ENCODE measurements at places on chromosomes 3 and 15.

DNA sequence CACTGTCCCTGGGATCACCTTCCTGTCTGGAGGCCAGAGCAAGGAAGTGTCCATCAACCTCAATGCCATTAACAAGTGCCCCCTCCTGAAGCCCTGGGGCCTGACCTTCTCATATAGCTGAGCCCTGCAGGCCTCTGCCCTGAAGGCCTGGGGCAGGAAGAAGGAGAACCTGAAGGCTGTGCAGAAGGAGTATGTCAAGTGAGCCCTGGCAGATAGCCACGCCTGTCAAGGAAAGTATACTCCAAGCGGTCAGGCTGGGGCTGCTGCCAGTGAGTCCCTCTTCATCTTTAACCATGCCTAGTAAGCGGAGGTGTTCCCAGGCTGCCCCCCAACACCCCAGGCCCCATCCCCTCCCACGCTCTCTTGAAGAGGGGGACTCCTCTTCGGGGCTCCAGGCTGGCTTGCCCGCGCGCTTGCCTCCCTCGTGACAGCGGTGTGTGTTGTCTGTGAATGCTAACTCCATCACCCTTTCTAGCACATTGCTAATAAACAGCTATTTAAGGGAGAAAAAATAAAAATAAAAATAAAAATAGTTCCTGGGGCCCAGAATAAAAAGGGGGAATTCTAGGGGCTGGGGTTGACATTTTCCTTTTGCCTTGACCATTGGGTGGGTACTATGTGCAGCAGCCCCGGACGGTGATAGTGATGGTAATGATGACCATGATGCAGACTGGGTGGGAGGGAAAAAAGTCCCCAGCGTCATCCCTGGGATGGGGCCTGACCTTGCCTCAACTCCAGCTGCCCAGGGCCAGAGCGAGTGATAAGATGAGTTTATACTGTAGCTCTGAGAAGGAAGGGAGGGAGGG, 3.3 kb upstream of the ALAS1 start:
- no peak for DNase-seq

- no peak for DNase-seq
Observed at GRCh38 chr3:150469031-150469930, 61.2 kb downstream of the TSC22D2 start.

DNA sequence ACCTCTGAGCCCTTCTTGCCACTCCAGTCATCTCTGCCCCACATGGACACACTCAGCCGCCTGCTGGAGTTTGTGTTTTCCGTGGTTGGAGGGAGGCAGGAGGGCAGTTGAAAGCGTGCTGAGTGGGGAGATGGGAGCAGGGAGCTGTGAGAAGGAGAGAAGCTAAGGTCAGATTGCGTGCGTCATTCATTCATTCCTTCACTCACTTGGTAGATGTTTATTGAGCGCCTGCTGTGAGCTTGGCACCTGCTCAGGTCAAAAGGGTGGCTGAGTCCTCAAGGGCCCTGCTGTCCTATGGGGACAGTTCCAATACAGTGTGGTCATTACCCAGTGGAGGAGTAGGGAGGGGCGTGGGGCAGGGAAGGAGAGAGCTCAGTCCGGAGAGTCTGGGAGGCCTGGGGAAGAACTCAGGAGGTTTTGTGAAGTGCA, 23.5 kb downstream of the LIMD1 start:
- no peak for DNase-seq

- DNase-seq: no peak
Observed at GRCh38 chr3:138670407-138670806, 61.8 kb downstream of the FAIM start.

- DNase-seq: no peak
Observed at GRCh38 chr3:108420926-108421325, 89.5 kb downstream of the MYH15 start.

GRCh38 chr3:15636028-15636709, 34.6 kb downstream of the BTD start:
- no peak for DNase-seq

Measured in SK-MEL-5 (cell line).